Ureter (tissue), 1 donor: ENCODE measurements at places on chromosomes 12 and 14.

GRCh38 chr12:46480724-46481123 is 108.2 kb upstream of the SLC38A2 start:
- no peak for DNase-seq

- no peak for DNase-seq
Measured at GRCh38 chr14:25759920-25760655, 710.1 kb upstream of the STXBP6 start.

DNA sequence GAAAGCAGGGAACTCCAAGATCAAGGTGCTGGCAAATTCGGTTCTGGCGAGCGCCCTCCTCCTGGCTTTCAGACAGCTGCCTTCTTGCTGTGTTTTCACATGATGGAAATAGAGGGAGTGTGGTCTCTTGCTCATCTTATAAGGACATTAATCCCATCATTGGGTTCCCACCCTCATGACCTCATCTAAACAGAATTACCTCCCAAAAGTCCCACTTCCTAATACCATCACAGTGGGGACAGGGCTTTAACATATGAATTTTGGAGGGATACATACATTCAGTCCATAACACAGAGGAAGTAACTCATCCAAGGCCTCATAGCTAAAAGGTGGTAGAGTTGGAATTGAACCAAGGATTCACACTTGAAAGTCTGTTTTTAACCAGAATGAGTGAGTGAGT is 28.6 kb downstream of the DYRK2 start:
- no peak for DNase-seq

DNA sequence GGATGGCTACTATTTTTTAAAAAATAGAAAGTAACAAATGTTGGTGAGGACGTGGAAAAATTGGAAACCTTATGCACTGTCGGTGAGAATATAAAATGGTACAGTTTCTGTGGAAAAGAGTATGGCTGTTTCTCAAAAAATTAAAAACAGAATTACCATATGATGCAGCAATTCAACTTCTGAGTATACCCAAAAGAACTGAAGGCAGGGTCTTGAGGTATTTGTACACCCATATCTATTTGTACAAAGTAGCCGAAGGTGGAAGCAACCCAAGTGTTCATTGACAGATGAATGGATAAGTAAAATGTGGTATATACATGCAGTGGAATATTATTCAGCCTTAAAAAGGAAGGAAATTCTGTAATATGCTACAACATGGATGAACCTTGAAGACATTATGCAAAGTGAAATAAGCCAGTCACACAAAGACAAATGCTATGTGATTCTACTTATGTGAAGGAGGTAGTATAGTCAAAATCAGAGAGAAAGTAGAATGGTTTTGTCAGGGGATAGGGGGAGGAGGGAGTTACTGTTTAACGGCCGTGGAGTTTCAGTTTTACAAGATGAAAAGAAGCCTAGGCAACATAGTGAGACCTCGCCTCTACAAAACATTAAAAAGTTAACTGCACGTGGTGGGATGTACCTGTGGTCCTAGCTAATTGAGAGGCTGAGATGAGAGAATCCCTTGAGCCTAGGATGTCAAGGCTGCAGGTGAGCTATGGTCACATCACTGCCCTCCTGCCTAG is 38.4 kb upstream of the CCT2 start:
- no peak for DNase-seq

DNA sequence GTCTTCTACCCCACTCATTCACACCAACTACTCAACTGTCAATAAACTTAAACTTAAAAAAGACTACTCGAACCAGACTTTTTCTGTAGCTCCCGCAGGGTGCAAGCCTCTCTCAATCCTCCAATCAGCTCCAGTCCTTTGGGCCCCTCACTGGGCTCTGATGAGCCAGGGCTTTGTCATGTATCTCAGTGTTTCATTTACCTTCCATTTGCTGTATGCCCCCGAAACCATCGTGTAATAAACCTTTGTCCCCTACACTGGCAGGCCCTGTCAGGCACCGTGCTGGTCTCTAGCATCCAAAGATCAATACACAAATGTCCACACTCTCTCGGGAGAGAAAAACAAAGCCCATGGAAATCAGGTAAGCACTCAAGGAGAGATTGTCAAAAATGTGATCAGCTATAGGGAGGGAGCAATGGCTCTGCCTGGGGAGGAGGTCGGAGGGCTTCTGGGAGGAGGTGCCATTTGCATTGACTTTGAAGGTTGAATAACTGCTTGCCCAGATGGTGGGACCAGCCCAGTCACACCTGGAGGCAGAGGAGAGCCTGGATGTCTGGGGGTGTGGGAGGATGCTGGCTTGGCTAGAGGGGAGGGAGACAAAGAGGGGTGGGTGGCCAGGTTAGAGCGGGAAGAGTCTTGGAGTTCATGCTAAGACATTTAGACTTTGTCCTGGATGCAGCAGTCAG is 42.1 kb upstream of the DICER1 start:
- no peak for DNase-seq

DNA sequence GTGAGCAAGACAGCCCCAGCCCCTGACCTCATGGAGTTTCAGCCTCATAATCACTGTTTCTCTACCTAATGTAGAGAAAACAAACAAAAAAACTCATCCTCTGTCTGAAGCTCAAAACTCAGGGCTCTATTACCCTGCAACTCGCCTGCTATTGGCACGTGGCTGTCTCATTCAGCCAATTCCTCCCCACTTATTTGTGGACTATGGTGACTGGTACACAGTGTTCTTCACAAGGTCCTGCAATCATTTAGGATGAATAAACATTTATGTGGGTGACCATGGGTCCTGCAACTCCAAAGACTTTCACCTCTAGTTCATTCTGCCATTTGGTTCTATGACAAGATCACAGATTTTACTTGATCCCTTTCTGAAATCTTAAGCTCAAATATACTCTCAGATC is 4.7 kb downstream of the PPP2R3C start:
- no peak for DNase-seq

DNA sequence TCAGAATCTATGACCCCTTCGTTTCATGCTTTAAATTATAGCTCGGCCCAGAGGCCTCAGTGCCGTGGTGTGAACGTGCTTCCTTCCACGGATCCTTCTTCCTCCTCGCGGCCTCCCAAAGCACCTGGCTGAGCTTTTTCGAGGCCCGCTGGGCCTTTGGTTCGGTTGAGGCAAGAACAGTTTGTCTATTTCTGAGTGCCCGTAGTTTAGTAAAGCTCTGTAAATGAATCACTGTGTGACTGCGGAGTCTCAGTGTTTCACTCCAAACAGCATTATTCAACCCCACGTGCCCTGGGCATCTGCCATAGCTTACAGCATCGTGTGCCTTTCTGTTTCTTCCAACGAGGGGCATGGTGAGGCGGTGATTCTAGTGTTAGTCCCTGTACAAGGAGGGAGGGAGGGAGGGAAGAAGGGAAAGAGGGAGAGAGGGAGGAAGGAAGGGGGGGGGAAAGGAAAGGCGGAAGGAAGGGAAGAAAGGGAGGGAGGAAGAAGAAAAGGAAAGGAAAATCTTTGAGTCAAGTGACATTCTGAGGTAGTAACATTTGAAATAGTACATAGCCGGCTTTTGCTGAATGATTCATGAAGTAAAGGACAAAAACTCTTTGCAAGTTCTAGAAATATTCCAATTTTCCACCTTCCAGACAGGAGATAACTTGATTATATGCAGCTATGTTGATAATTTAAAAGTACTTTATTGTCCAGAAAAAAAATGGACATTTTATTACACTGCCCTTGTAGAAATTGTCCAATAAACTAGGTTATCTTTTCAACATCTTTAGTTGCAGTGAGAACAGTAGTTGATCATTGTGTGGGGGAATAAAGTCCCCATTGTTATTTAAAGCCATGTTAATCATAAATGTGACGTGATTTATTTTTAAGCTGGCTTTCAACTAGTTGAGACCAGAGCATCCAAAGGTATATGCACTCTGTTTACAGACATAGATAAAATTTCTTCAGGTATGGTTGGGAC is 1.2 kb upstream of the TRIM9 start:
- DNase-seq: no peak

GRCh38 chr14:55691659-55692058 is 111.7 kb downstream of the KTN1 start:
- no peak for DNase-seq

DNA sequence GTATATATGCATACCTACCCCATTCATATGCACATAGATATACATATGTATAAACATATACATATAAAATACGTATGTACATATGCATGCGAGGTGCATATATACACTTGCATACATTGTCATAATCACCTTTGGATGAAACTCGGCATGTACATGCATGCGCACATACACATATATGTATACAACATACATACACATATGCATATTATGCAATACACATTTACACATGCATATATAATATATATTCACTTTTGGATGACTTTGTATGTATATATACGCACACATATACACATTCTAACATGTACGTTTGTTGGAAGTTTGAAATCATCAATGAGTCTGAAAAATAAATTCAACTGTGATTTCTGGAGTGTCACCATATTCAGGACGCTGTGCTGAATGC is 401.6 kb upstream of the TBX3 start:
- no peak for DNase-seq

- peak; percentile 93 for DNase-seq
Measured at GRCh38 chr12:124422570-124423523, 128.0 kb downstream of the RFLNA start.

- DNase-seq: no peak
Measured at GRCh38 chr14:59619061-59619460, 42.4 kb upstream of the CCDC175 start.

- DNase-seq: no peak
Measured at GRCh38 chr12:75751769-75752471, 240.5 kb upstream of the KRR1 start.

- DNase-seq: no peak
Measured at GRCh38 chr14:52485350-52485960, 66.8 kb downstream of the TXNDC16 start.

DNA sequence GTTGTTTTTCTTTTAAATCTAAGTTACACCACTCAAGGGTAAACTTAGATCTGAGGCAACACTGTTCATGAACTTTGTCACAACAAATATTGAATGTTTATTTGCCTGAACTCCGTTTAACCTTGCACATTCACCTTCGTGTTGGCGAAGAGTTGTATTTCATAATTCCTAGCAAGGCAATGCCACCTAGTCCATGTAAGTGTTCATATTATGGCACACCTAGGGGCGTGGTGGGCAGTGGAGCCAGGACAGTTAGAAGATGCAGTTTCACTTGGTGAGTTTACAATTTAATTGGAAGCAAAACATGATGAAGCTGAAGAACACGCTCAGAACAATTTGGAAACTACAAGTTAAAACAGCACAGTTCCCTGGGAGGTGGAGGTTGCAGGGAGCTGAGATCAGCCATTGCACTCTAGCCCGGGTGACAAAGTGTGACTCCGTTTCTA is 30.4 kb upstream of the GNPNAT1 start:
- no peak for DNase-seq

DNA sequence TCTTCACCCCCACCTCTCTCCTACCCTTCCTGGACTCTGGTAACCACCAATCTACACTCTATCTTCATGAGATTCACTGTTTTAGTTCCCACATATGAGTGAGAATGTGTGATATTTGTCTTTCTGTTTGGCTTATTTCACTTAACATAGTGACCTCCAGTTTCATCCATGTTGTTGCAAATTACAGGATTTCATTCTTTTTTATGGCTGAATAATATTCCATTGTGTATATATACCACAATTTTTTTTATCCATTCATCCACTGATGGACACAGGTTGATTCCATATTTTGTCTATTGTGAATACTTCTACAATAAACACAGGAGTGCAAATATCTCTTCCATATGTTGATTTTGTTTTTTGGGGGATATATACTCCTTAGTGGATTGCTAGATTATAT is 140.5 kb downstream of the OTOGL start:
- no peak for DNase-seq

DNA sequence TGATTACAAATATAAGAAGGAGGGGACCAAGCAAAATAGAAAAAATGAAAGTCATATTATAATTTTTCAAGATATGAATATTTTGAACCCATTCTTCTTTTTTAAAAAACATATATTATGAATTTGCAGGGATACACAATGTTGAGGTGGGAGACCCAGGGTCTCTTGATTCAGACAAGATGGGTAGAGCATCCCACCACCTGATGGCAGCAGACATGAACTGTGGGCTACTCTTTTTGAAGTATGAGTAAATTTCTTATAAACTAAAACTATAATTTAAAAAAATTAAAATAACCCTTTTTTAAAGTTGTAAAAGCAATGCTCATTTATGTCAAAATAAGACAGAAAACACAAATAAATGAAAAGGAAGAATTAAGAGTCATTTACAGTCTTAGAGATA is 202.7 kb upstream of the PRICKLE1 start:
- DNase-seq: no peak

GRCh38 chr14:67837011-67837624 is 17.5 kb downstream of the RAD51B start:
- no peak for DNase-seq

GRCh38 chr12:92338671-92339070 is 193.0 kb upstream of the BTG1 start:
- DNase-seq: no peak

GRCh38 chr12:56679883-56680575 is 8.1 kb downstream of the PTGES3 start:
- DNase-seq: no peak

DNA sequence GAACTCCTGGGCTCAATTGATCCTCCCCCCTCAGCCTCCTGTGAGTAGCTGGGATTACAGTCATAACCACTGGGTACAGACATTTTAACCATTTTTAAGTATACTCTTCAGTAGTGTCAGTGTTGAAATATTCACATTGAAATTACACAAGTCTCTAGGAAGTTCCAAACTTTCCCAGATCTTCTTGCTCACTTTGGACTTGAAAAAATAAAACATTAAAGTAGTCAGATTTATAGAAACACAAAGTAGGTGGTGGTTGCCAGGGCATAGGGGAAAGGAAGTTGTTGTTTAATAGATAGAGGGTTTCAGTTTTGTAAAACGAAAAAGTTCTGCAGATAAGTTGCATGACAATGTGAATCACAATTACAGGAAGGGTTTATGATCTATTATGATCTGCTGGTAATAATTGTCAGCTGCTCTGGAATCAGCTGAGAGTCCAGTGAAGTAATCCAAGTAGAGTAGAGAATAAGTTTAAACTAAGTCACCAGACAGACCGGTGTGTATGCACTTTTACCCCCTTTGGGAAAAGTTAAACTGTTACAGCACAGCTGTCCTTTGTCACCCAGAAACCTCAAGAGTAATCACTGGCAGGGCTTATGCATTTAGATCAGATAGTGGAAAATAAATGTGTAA is 27.4 kb downstream of the PCNX1 start:
- no peak for DNase-seq

DNA sequence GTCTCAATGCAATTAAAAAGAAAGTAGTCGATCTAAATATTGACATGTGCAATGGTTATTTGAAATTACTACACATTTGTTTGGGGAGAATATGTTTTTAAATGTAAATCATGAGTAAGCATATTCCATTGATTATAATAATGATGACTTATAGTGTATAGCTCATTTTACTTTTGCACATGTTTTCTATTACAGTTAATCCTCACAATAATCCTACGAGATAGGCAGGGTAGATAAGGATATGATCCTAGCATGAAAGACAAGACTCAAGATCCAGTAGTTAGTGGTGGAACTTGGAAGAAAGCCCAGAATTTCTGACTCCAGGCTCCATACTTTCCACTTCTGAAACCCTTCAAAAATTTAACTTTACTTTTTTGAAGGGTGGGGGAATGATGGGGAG is 94.0 kb downstream of the NAV3 start:
- DNase-seq: no peak
